A673 (cell line): ENCODE measurements at places on chromosomes 4 and X.

DNA sequence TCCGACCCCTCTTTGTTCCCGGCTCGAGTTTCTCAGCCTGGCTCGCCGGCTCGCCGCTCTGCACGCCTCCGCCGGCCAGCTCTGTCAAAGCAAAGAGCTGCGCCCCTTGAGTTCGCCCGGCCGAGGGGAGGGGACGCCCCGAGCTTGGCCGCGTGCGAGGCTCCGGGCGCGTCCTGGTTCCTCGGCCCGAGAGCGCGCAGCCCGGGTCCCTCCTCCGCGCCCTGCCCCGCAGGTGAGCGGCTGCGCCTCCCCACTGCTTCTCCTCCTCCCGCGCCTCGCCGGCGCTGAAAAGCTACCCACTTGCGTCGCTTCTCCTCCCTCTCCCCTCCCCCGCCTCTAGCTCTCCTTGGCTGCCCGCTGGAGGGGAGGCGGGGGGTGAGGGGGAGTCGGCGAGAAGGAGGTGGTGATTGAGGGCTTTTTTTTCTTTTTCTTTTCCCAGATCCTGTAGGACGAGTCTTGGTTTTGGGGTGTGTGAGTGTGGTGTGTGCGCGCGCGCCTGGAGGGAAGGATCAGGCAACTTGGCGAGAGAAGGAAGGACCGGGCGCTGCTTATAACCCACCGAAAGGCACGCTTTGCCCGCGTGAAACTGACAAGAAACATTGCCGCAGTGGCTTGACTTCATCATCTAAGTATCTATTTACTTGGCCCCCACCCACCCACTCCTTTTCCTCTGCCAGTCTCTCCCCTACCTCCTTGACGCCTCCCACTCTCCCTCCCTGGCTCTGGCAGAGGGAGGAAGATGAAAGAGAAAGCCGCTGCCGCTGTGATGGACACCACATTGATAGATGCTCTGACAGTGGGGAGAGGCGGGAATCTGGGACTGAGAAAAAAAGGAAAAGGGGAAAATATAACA, at the start of gene LEF1:
LEF1 (minus strand) TSS at position 262 of the 853 bp plus-strand sequence. CDS start 1,165 bp downstream, outside the sequence.
- peak; percentile 52 for DNase-seq
- H3K4me3 ChIP-seq = peak within 1 kb of the TSS; percentile 52
- no peaks in the 10 kb centered on the region for H3K36me3 ChIP-seq
- no peak within 1 kb of the TSS for H3K27ac ChIP-seq

GRCh38 chrX:71182871-71183270, 38.2 kb downstream of the NLGN3 start:
- H3K36me3 ChIP-seq = no peaks in the 10 kb centered on the region
- no peaks in the 10 kb centered on the region for H3K27me3 ChIP-seq
- no peak overlapping the region for H3K4me3 ChIP-seq
- no peak for DNase-seq
- H3K27ac ChIP-seq = peak overlapping the region; percentile 87

GRCh38 chrX:55714161-55714560, 3.4 kb upstream of the RRAGB start:
- H3K4me1 ChIP-seq = peaks cover 5% of the 10 kb centered on the region
- no peaks in the 10 kb centered on the region for H3K36me3 ChIP-seq
- H3K27me3 ChIP-seq = no peaks in the 10 kb centered on the region
- no peak overlapping the region for H3K4me3 ChIP-seq
- no peak overlapping the region for H3K27ac ChIP-seq

GRCh38 chr4:30117433-30117832, 602.7 kb upstream of the PCDH7 start:
- H3K27ac ChIP-seq = no peak overlapping the region
- H3K36me3 ChIP-seq = no peaks in the 10 kb centered on the region

- no peak for DNase-seq
- peaks cover 18% of the 10 kb centered on the region for H3K27me3 ChIP-seq
- no peak overlapping the region for H3K27ac ChIP-seq
Observed at GRCh38 chr4:6529021-6529420, 46.0 kb upstream of the MAN2B2 start.

DNA sequence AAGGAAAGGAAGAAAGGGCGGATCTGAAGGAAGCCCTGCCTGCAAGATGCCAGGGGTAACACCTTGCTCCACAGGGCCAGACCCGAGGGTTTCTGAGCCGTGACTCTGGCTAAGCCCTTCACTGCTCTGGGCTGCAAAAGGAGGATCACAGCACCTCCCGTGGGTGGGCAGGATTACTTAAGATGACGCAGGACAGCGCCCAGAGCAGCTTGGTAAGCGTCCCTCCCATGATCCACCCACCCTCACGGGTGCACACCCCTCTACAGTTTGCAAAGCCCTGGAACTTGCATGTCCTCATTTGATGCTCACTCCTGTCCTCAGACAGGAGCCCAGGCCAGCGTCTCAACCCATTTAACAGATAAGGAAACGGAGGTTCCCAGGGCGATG, 64.9 kb downstream of the CRMP1 start:
- H3K36me3 ChIP-seq = peaks cover 26% of the 10 kb centered on the region
- H3K4me3 ChIP-seq = no peak overlapping the region
- no peak overlapping the region for H3K27ac ChIP-seq
- H3K4me1 ChIP-seq = no peaks in the 10 kb centered on the region
- no peak for DNase-seq

- H3K36me3 ChIP-seq = no peaks in the 10 kb centered on the region
- no peaks in the 10 kb centered on the region for H3K27me3 ChIP-seq
- DNase-seq = peak; percentile 47
- H3K4me1 ChIP-seq = no peaks in the 10 kb centered on the region
- H3K4me3 ChIP-seq = no peak overlapping the region
Observed at GRCh38 chrX:131677655-131678628, 134.1 kb downstream of the OR13H1 start.

DNA sequence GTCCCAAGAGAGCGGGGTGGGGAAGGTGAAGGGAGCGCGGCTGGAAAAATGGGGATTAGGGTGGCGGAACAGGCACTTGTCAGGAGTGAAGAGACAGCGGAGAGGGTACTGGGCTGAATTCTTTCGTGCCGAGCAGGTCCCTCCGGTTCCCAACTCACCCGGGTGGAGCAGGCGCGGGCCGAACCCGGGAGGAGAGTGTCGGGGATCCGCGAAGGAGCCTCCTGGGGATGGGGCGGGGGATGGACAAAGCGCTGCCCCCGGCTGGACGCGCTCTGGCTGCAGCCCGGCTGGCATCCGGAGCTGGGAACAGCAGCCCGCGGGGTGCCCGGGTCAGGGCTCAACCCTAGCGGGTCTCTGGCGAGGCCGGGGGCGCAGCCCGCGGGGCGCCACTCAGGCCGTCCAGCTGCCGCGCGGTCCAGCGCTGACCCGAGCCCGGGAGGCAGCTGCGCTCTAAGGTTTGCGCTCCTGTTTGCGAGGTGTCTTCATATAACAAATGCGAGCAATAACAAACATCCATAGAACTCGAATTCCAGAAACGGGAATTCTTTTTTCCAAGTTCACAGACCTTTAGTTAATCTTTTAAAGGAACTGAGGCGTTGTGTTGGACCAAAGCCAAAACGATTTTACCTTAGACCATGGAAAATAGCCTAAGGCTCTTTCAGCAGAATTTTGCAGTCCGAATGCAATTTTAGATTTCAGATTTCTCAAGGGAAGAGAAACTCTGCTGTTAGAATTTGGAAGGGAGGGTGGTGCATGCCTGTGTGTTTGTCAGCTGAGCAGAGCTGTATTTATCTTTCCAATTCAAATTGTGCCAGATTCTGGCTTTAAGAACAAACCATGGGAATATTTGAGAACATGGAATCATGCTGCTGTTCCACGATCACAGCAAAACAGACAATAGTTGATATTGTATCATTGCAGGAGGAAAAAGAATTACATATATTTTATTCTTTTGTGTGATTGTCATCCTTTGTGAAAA, 744 bp downstream of the NPY5R start:
- H3K27ac ChIP-seq = peak overlapping the region; percentile 85
- peaks cover 5% of the 10 kb centered on the region for H3K36me3 ChIP-seq
- H3K27me3 ChIP-seq = no peaks in the 10 kb centered on the region

- no peaks in the 10 kb centered on the region for H3K36me3 ChIP-seq
- H3K4me3 ChIP-seq = no peak overlapping the region
- H3K27ac ChIP-seq = no peak overlapping the region
- no peaks in the 10 kb centered on the region for H3K27me3 ChIP-seq
- no peak for DNase-seq
- H3K4me1 ChIP-seq = no peaks in the 10 kb centered on the region
Observed at GRCh38 chr4:63017300-63017699, 1392.0 kb downstream of the TECRL start.

- H3K4me3 ChIP-seq = no peak overlapping the region
- H3K27me3 ChIP-seq = peaks cover 17% of the 10 kb centered on the region
- H3K36me3 ChIP-seq = no peaks in the 10 kb centered on the region
- DNase-seq = no peak
Observed at GRCh38 chr4:185211641-185212040, 2.2 kb downstream of the SNX25 start.
